RWPE2 (cell line): ENCODE measurements at places on chromosomes 5 and 9.

DNA sequence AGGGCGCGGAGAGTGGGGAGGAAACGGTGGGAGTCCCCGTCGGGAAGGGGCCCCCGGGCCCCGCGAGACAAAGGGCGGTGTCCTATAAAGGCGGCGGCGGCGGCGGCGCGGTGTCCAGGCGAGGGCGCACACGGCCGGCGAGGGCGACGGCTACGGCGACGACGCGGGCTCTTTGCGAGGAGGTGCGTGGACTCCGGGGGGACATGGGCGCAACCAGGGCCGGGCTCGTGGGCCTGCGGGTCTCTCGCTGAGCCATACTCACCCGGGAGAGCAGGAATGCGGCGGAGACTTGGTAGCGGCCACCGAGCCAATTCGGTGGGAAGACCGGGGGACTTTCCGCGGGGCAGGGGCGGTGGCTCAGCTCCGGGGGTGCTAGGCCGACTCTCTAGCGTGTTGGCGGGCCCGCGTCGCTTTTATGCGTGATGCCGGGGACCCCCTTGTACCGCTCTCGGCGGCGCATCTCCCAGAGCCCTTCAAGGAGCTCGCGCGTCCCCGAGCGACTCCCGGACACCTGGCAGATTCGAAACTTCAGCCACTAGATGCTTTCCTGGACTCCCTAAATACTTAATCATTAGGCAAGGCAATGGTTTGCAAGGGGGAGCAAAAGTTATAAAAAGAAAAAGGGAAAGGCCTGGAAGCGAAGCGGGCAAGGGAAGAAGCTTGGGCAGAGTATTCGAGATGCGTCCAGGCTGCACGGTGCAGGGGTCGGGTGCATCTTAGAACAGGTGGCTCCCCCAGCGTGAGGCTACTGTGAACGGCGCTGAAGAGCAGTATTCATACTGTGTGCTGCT, 5.9 kb upstream of the TAL2 start:
- no peak for DNase-seq

GRCh38 chr5:129902816-129903215, 1.4 kb upstream of the CHSY3 start:
- DNase-seq: no peak

GRCh38 chr5:161372682-161373344, 173.7 kb downstream of the GABRB2 start:
- no peak for DNase-seq

- DNase-seq: no peak
These were observed 303.9 kb downstream of the DMRT2 start for GRCh38 chr9:1354086-1354485.

DNA sequence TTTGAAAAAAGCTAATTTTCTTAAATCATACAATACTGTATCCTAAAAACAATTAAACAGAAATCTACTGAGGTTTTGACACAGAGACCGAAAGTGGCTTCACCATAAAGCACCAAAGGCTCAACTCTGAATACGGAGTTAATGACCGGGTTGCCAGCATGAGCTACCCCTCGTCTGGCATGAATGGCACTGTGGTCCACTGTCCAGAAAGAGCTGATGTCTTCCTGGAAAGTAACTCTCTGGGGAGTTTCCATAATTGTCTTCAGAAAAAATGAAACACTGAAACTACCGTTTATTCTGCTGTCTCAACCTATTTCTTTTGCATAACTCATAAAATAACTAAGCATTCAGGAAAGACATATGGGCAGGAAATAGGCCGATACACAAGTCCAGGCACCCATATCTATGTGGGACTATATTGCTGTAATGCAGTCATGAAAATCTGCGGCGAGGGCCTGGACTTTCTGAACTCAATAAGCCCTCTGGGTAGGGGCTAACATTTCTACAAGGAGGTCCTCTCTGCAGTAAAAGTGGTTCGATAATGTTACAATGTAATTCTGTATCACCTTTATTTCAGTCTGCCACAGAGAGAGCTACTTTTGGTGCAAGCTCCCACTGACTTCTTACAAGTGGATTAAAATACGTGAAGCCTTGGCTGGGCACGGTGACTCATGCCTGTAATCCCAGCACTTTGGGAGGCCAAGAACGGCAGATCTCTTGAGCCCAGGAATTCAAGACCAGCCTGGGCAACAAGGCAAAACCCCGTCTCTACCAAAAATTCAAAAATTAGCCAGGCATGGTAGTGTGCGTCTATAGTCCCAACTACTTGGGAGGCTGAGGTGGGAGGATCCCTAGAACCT, 52.4 kb downstream of the ANKH start:
- DNase-seq: no peak

- DNase-seq: no peak
These were observed 11.9 kb downstream of the CAPSL start for GRCh38 chr5:35926389-35927051.

- no peak for DNase-seq
These were observed 28.7 kb downstream of the ROR2 start for GRCh38 chr9:91921371-91921770.
